NCI-H1105 treated with DMSO at 0.1 percent for 48 hours (cell line): ENCODE measurements at places on chromosomes 3 and 15.

- DNase-seq, result no peak
Measured at GRCh38 chr15:25169318-25169717, 214.5 kb downstream of the SNRPN start.

GRCh38 chr3:149646181-149646766 is 11.6 kb downstream of the WWTR1 start:
- no peak for DNase-seq

GRCh38 chr15:49062900-49063299 is 16.7 kb upstream of the SECISBP2L start:
- no peak for DNase-seq

DNA sequence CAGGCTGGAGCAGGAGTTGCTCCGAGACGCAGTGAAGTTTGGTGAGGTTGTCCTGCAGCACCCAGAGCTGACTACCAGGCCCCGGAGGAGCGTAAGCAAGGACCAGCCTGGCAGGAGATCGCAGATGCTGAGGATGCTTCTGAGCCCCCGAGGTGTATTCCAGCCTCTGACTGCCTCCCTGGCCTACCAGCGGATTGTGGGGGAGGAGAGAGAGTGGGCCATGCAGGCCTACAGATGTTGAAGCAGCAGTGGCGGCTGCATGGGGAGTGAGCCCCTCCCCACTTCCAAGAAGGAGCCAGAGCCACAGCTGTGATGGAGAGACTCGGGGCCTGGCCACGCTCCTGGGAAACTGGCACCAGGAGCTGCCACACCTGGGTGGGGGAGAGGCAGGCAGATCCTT is 302.5 kb upstream of the PROK2 start:
- no peak for DNase-seq

GRCh38 chr15:43763819-43764446 is 12.8 kb downstream of the ELL3 start:
- no peak for DNase-seq

- no peak for DNase-seq
Measured at GRCh38 chr3:183315739-183316138, 62.7 kb downstream of the B3GNT5 start.

DNA sequence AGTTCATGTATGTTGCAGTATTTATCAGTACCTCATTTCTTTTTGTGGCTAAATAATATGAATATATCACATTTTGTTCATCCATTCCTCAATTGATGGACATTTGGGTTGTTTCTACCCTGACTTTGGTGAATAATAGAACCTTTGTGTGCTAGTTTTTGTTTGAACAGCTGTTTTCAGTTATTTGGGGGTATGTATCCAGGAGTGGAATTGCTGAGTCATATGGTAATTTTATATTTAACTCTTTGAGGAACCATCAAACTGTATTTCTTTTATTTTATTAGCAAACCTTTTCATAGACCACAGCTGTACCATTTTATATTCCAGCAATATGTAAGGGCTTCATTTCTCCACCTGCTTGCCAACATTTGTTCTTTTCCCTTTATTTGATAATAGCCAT is 38.4 kb upstream of the RBM5 start:
- peak; percentile 21 for DNase-seq

GRCh38 chr3:63936925-63937324 is 24.7 kb upstream of the SCAANT1 start:
- peak; percentile 64 for DNase-seq

DNA sequence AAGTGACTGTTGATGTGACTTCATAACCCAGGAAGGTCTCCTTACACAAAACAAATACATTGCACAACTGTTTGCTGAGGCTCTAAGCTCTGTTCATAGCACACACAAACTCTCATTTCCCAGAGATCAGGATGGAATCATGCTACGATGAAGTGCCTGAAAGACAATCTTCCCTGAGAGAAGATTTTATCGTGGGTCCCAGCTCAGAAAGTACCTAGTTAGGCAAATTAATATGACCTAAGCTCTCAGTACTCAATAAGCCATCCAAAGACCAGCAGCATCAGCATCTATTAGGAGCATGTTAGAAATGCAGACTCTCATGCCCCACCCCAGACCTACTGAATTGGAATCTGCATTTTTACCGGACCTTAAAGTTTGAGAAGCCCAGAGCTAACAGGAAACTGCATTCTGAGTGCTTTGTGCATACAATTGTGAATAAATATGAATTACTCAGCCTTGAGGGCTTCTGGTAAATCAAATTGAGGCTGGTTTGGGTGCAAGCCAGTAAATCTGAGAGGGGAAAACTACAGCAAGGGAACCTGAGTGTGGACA is 161.5 kb upstream of the C2CD4B start:
- DNase-seq, result no peak

DNA sequence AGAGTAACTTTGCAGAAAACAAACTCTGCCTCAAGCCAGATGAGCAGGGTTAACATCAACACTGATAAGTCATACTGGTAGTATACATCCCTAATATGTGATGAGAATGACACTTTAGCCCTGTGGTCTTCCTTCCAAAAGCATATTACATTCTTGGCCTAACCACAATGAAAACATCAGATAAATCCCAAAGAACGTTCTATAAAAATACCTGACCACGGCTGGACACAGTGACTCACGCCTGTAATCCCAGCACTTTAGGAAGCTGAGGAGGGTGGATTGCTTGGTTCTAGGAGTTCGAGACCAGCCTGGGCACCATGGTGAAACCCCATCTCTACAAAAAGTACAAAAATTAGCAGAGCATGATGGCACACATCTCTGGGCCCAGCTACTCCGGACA is 4.7 kb downstream of the TMCC1 start:
- no peak for DNase-seq

- DNase-seq, result no peak
Measured at GRCh38 chr3:152184971-152185686, 83.6 kb upstream of the MBNL1 start.

- DNase-seq, result no peak
Measured at GRCh38 chr3:42090973-42091731, at the start of gene TRAK1. Gene TRAK1, plus strand, starts transcription at chr3:42091357. Its CDS starts 113 bp downstream, at chr3:42091470.

- no peak for DNase-seq
Measured at GRCh38 chr3:32869513-32870047, 51.8 kb downstream of the TRIM71 start.

DNA sequence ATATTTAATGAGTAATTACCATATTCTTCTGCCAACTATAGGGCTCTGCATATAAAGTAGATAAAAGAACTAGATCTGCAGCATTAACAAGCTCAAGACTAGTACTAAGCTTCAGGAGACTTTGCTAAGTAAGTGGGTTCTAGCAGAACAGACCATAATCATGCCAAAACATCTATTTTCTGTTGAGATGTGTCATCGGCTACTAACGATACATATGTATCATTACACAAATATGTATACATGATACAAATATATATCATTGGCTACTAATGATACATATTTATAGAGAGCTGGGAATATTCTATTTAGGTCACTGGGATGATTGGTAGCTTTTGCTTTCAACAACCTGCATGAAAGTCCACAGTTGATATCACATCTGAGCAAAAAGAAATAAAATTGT is 185.8 kb upstream of the DCBLD2 start:
- DNase-seq, result no peak

DNA sequence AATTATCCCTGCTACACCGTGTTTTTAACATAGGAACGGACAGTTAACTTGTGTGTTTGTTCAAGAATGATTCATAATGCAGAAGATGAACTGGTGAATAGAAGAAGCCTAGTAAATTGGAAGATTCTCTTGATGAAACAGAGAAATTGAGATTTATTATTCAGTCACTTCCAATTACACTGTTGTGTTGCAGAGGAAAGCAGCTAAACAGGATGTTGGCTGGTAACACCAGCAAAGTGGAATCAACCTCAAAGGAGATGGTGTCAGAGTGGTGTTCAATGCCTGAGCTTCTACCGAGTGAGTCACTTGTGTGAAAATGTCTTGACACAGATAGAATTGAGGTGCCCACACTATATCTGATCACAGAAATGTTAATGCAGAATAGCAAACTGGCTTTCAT is 399.6 kb downstream of the LPP start:
- no peak for DNase-seq

- DNase-seq, result no peak
Measured at GRCh38 chr3:180421721-180422120, 180.2 kb upstream of the TTC14 start.

DNA sequence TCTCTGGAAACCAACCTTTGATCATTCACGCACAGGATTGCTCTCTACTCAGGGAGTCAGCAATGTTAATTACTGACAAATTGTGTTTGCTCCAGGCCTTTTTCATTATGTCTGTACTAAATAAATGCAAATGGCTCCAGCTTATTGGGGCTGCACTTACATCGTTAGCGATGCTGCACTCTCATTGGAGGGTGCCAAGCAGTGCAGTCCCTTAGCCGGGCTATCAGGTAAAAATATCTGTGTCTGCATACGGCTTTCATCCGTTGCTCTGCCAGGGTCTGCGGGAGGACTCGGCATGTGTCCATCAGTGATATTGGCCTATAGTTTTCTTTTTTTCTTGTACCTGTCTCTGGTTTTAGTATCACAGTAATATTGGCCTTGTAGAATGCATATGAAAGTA is 471.5 kb upstream of the CADM2 start:
- DNase-seq, result no peak

- no peak for DNase-seq
Measured at GRCh38 chr3:162721736-162722135, 1225.1 kb downstream of the OTOL1 start.

- DNase-seq, result no peak
Measured at GRCh38 chr3:156207802-156208685, 87.7 kb downstream of the KCNAB1 start.

- peak; percentile 87 for DNase-seq
Measured at GRCh38 chr3:144128108-144128892, 156.7 kb downstream of the DIPK2A start.

GRCh38 chr15:38424101-38424552 is 29.8 kb upstream of the FAM98B start:
- DNase-seq, result no peak

DNA sequence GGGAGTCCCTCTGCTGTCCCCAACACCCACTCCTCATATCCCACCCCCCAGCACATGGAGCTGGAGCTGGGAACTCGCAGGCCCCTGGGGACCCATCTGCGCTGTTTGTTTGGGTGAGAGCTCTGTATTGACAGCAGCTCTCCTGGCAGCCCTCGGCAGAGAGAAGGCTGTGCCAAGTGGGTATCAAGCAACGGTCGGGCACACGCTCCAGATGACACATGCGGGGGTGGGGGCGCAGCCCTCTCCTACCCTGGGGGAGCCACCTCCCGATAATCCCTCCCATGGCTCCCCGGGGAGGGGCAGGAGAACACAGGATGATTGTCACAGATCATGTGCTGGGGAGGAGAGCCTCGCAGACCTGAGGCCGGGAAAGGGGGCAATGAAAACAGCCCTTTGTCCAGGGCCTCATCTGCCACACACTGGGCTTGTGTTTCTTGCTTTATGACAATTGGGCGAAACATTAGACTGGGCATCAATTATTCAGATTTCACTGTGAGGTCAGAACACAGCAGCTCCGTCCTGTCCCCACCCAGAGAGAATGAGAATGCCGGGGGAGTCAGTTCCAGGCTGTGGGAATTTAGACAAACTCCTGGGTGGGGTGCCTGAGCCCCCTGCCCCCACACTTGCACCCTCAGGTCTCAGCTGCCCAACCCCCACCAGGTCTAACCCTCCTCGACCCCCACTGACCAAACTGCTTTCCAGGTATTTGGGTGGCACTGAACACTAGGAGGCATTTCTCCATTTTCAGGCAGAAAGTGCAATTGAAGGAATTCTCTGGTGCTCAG is 46.4 kb upstream of the KLF13 start:
- peak; percentile 93 for DNase-seq

DNA sequence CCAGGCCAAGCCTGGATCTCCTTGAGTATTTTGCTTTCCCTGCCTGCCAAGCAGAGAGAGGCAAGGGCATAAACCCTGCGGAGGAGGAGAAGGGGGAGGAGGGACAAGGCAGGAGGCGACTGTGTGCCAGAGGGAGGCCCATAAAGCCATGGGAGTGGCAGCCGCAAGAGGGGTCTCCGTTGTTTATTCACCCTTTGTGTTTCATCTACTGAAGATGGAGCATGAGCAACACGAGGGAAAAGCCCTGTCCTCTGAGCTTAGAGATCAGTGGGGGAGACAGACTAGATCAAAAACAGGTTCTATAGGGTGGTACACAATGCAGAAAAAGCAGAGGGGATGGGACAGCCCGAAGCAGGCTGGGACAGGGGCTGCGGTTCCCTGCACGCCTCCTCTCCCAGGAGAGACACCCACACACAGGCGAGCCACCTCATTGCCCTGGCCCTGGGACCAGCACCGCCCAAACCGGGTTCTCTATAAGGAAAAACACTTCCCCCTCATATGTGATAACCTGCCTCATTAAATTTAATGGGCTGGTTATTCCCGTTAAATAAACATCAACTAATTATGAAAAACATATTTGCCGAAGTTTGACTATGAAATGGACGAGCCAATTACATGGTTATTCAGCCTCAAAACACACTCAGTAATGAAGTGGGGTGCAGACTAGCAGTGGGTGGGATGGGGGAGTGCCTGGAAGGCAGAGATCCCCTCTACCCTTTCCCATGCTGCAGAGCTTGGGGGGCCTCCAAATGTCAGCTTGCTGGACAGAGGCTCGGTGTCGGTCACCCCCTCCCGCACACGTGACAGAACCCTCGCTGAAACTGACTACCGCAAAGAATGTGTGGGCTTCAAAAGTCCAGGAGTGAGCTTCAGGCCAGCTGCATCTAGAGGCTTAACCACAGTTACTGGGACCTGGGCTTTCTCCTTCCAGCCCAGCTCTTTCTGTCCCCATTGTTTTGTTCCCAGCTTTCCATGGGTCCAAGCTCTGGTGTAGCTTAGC is 14.2 kb upstream of the PLXNA1 start:
- DNase-seq, result no peak

- DNase-seq, result no peak
Measured at GRCh38 chr15:85037641-85038040, 56.0 kb downstream of the PDE8A start.

- no peak for DNase-seq
Measured at GRCh38 chr3:173037840-173038483, 103.1 kb downstream of the SPATA16 start.

DNA sequence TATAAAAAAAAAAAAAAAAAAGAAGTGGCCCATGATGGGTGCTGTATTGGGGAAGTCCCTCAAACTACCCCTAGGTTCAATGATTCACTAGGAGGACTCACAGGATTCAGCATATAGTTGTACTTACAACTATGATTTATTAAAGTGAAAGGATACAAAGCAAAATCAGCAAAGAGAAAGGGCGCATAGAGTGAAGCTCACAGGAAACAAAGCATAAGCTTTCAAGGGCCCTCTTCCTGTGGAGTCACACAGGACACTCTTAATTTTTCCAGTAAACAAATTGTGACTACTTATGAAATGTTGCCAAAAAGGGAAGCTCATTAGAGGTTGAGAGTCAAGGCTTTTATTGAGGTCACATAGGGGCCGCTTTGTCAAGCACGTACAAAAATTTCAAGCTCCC is 153.7 kb upstream of the GAP43 start:
- DNase-seq, result peak; percentile 97

- DNase-seq, result no peak
Measured at GRCh38 chr15:81111510-81112470, 22.3 kb upstream of the CFAP161 start.

DNA sequence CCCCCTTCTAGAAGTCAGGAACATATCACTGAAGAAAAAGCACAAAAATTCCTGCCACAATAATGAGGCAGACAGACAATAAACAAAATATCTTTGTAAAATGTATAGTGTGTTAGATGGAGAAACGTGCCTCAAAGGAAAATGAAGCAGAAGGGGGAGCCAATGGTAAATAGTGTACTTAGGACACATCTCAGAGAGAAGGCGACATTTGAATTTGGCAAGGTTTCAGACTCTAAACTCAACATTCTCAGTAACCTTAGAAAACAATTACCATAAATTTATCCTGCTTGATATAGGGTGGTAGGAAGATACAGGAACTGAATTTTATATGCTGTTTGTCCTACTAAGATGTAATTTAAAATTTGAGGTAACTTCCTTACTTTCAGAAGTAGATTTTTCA is 52.6 kb upstream of the PTX3 start:
- DNase-seq, result no peak

- DNase-seq, result no peak
Measured at GRCh38 chr3:117310536-117310935, 601.0 kb downstream of the TUSC7 start.
